ENCODE measurements at places on chromosomes 5 and 9.

DNA sequence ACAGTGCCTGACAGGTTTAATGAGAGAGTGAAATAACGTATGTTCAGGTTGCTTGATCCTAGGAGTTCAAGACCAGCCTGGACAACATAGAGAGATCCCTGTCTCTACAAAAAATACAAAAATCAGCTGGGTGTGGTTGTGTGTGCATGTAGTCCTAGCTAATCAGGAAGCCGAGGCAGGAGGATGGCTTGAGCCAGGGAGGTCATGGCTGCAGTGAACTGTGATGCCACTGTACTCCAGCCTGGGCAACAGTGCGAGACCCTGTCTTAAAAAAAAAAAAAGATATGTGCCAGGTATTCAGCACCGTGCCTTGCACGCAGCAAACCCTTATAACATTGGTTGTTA, 38.8 kb upstream of the SPRY4 start:
- DNase-seq: no peak

- DNase-seq: no peak
Measured at GRCh38 chr5:169347786-169348185, 46.8 kb upstream of the SLIT3 start.

- DNase-seq: no peak
Measured at GRCh38 chr9:69647804-69648203, 24.4 kb downstream of the APBA1 start.

- peak; percentile 86 for DNase-seq
Measured at GRCh38 chr5:32585446-32586275, at the start of gene SUB1. Gene SUB1 (plus strand): TSS chr5:32585557. CDS start chr5:32588513, 2,956 bp downstream.

- DNase-seq: no peak
Measured at GRCh38 chr5:176515396-176515795, 21.8 kb downstream of the RNF44 start.

- peak; percentile 30 for DNase-seq
Measured at GRCh38 chr5:80255431-80255810, 427 bp downstream of the SERINC5 start.

DNA sequence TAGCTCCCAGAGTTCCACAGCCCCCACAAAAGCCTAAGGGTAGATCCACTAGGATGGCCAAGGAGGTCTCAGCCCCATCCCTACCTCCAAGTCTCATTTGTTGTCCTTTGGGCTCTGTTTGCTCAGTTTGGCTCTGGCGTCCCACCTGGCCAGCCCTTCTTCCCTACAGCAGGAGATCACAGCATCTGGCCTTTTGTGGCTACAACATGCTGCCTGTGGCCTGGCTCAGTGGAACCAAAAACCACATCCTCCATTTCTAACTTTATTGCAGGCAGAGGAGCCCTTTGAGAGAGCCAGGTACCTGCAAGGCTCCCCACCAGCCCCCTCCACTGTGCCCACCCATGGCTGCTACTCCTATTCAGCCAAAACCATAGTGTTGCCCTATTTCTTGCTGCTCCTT, 11.4 kb downstream of the JADE2 start:
- DNase-seq: no peak

DNA sequence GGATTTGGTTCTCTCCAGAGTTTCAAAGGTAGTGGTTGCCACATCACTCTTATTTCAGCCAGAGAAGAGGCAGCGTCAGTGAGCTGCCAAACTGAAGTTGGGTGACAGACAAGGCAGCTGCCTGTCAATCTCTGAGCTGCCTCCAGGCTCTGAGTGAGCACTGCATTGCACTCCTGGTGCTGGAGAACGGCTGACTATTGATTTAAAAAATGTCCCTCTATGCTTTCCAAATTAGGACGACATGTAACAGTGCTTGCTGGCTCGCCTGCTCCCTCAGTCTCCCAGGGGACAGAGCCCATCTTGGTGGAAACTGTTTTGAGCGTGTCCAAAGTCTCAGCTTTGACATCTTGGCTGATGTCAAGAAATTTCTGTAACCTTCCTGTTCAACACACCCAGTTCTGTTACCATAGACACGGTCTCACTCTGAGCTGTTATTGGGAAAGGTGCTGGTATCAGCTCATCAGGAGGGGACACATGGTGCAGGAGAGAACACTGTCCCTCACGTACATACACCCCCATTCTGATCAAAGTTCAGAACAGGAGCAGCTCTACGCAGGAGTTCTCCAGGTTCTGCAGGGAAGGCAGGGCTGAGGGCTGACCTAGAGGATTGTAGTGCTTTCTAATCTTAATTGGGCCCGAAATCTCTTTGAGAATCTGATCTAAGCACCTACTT, 15.7 kb downstream of the PCDH12 start:
- no peak for DNase-seq

DNA sequence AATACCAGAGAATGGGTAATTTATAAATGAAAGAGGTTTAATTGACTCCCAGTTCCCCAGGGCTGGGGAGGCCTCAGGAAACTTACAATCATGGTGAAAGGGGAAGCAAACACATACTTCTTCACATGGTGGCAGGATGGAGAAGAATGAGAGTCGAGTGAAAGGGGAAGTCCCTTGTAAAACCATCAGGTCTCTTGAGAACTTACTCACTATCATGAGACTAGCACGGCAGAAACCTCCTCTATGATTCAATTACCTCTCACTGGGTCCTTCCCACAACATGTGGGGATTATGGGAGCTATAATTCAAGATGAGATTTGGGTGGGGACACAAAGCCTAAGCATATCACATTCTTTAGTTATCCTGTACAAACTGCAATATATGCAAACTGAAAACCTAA, 609.4 kb downstream of the MTRR start:
- no peak for DNase-seq

DNA sequence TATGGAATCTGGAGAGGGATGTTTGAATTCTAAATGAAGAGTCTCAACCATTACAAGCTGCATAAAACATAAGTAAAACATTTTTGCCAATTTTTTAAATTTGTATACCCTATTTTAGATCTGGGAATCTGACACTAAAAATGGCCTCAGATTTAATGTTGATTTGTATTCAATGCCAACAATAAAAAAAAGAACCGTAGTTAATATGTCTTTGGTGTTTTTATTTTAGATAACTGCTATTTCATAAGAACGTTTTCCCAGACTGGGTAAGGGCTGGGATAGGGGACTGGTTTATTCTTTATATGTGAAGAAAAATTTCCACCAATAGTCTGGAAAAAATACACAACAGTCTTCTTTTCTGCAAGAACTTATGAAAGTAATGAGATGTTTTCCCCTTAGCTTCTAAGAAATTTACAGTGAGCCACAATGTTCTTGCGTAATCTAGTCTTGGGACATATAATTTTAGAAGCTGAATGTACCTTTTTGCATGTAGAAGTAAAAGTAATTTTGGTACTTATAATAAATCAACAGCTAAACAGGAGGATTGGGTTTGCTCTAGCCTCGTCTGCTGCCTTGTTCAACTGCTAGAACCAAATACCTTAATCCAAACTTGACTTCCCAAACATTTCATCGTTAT, 244.6 kb upstream of the EFNA5 start:
- DNase-seq: no peak

- DNase-seq: no peak
Measured at GRCh38 chr5:15789642-15790041, 289.7 kb downstream of the FBXL7 start.

- DNase-seq: no peak
Measured at GRCh38 chr9:14365670-14366069, 51.7 kb upstream of the NFIB start.

GRCh38 chr5:78997090-78997489, 12.0 kb upstream of the ARSB start:
- DNase-seq: no peak

GRCh38 chr9:98381311-98382103, 126.1 kb upstream of the TBC1D2 start:
- DNase-seq: no peak

DNA sequence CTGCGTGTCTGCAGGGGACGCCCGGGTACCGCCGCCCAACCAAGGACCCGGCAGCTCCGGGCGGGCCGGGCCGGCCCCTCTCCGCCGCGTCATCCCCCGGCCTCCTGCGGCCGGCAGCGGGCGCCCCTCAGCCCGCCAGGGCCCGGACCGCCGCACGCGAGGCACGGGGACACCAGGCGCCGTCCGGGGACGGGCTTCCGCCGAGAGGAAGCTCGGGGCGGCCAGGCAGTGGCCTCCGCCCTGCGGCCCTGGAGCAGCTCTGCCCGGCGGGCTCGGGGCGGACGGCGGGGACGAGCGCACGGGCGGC, 373 bp downstream of the FBXW5 start:
- DNase-seq: no peak

GRCh38 chr5:171387970-171388815, 544 bp downstream of the NPM1 start:
- DNase-seq: peak; percentile 44

DNA sequence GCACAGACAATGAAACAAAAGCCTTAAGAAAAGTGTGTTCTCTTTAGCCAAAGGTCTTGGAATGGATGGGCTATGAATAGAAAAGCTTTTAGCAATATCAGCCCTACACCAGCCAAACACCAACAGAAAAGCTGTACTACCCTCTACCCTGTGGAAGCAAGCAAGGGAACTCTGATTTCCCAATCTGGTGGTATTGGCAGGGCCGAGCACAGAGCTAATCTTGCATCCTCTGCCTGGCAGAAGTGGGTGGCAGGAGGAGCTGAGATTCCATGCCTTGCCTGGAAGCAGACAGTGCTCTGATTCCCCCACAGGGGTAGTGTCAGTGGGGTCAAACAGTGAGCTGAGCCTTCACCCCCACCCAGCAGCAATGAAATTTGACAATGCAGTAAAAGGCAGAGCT, 29.6 kb upstream of the ZNF782 start:
- DNase-seq: no peak

DNA sequence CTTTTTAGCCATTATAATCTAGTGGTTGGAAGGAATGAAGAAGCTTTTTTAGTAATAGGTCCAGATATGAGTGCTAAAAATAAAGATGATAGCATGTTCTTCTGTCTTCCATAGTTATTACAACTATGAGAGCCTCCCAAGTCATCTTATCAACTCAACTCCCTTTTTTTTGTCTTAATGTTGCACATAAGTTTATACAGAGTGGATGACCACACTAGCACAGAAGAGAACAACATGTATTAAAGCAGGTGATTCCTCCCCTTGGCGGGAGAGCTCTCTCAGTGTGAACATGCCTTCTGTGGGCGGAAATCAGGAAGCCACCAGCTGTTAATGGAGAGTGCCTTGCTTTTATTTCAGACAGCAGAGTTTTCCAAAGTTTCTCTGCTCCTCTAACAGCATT, 40.1 kb upstream of the STX17 start:
- no peak for DNase-seq

DNA sequence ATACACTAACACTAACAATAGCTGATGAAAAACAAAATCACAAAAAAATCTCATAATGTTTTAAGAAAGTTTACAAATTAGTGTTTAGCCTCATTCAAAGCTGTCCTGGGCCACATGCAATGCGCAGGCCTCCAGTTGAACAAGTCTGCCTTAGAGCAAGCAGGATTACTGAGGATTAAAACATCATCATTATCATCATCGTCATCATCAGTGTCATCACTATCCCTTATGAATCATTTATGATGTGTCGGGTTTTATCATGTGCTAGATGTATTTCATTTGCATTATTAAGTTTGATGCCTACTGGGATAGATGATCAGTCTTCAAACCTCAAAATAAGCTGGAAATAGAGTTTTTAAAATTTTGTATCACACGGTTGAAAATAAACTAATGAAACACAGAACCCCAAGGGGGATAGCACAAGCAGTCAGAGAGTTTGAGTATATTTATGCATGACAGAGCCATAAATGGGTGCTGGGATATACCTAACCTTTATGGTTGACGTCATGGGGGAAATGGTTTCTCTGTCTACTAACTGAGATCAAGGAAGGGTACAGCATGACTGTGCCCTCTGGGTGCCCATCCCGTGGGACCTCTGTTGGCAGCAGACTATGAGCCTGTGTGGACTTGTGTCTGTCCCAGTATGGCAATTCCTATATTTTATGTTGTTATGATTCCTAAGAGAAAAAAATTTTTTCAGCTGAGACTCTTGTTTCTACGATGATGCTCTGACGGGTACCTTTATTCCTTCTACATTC, 150.3 kb upstream of the ADRA1B start:
- DNase-seq: no peak
